ENCODE measurements at places on chromosomes 6 and 20.

DNA sequence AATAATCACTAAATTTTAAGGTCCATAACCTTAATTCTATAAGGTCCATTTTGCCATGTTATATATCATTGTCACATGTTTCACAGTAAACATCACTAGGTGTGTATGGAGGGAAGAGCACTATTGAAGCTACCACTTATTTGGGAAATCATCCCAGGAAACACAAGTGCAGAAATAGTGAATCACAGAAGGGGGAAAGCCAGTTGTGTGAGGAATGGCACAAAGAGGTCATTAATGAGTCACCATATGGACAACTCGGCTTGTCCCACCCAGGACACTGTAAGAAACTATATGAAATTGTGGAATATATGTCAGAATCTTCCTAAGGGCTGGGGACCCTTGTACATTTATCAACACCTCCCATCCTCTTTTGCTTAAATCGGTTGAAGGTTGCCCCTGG is 13.7 kb downstream of the BTN3A1 start:
- no peak for DNase-seq

DNA sequence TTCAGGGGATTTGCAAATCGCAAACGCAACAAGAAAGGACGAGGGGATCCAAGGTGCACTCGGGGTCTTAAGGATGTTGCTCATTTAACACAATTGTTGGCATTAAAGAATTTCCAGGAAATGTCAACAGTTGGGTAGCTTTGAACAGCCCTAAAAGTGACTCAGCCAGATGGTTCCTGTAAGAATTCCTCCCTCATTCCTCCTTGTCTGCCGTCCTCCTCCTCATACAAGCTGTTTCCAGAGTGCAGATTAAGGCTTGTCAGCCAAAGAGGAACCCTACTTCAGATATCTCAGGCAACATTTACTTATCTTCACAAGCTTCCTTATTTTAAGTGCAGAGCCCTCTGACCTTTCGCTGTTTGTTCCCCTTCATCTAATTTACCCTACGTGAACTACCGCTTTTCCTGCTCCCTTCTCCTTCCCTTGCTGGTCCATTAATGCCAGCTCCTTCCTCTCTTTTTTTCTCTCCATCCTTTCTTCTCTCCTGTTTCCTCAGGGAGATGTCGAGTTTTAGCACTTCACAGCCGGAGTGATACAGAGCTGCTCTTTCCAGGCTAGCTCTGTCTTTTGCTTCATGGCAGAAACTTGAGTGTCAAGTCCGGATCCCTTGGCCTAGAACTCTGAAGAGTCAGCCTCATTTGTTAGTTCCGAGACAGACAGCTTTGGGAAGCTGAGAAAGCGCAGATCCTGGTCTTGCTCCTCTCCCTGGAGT is 26.1 kb upstream of the TBC1D7 start:
- DNase-seq = no peak

DNA sequence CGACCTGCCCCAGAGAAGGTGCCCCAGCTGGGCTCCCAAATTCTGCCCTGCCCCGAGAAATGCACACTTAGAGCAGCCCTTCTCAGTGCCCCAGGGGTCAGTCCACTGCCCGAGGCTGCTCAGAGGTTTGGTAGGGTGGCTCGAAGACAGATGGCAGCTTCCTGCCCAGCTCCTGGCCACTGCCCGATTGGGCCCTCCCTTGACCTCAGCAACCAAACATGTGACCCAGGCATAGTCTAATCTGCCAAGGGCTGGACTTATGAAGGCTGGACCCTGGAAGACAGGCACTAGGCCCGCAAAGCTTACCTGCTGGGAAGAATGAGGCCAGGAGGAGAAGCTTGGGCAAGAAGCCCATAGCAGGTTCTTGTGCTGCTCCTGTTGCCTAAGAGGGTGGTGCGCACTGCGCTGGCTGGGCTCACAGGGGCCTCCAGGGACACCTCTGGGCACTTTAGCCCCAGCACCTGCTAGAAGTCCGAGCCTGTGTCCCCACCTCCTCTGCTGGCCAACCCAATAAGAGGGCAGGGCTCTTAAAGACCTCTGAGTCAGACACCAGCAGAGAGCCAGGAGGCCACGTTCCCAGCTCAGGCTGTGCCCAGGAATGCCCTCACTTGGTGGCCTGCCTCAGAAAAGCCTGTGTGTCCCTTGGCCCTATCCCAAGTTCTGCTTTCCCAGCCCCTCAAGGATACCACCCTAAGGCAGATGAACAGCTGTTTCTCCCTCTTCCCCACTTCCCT is 5.5 kb downstream of the SIGLEC1 start:
- no peak for DNase-seq

DNA sequence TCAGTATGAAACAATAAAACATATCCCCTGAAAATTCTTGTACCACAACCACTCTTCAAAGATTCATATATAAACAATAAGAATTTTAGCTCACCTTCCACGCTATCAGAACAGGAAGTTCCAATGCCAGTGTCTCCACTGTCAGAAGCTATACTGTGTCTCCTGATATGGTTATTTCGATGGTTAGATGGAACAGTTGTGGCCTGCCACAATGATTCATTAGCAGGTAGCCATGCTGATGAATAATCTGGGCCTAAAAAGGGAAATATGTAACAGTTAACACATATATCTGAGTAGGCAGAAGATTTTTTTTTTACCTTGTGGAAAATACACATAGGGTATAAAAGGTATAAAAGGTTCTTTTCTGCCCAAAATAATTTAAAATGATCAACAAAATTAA is 19.0 kb downstream of the CEP85L start:
- DNase-seq = no peak

DNA sequence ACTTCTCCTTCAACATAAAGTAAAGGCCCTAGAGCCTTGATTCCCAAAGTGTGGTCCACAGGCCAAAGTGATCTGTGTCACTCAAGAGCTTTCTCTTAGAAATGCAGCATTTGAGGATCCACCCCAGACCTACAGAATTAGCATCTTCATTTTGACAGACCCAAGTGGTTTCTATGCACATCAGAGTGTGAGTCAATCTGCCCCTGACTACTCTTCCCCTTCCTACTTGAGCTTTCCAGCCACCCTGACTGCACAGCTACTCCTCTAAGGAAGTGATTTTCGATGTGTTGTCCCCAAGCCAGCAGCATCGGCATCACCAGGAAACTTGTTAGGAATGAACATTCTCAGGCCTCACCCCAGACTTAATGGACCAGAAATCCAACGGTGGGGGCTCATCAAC is 2.6 kb downstream of the MEP1A start:
- DNase-seq = no peak

- no peak for DNase-seq
Measured at GRCh38 chr6:33578164-33578563, 1.9 kb downstream of the BAK1 start.

- DNase-seq = no peak
Measured at GRCh38 chr20:6708010-6708409, 59.5 kb upstream of the BMP2 start.
